Left lobe of liver (tissue), 2 donors: ENCODE measurements at places on chromosomes 16 and 17.

DNA sequence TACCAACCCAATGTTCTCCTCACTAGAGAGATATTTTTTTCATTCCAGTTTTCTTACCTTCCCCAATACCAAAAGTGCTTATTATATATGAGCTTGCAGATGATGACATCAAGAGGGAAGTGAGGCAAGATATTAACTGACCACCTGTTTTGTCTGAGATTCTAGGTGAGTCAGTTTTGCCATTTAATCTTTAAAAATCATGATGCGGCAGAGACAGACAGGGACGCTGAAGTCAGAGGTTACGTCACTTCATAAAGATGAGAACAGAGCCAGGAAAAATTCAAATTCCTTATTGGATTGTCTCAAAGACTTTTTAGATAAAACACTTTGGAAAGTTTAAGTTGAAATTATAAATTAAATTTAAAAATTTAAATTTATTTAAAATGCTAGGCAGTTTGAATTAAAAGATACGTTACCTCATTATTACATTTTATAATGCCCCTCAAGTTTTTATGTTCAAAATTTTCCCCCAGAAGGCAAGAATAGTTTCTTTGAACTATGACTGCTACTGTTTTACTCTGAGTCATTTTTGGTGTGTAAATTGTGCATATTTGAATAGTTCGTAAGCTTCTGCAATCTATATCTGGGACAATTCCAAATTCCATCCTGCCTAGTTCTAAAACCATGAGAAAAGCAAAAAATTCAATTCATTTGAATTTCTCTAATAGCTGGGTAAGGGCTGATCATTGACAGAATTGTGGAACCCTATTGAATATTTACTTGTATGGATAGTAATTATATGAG, 839.6 kb upstream of the GOT2 start:
- DNase-seq: no peak

DNA sequence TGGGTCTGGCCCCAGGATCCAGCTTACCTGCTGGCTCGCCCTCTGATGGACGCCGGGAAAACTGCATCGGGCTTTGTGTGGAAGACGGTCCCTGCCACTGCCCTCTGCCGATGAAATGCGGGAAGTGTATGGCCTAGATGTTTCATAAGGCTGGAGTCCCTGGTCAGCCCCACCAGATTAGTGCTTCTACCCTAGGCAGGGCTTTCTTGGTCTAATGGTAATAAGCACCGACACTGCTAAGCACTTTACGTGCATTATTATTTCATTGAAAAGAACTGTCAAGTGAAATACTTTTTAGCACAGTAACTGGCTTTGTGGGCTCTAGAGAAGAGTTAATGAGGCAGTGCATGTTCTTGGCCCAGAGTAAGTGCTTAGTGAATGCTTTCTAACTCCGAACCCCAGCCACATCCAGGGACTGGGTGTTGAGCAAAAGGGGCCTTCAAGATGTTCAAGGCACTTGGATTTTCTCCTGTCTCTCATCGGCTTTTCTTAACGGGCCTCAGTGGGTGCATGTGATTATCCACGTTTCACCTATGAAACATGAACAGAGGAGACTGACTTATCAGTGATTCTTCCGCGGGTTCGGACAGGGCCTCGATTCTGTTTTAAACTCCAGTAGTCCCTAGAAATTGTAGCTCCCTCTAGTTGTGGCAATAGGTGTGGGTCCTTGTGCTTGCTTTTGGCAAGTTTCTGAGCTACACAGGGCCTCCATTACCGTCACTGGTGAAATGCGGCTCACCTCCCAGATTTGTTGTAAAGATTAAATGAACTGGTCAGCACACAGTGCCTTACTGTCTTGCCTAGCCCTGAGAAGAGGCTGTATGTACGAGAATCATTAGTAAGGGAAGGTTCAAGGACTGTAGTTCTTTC, 6.6 kb downstream of the TRAF4 start:
- peak; percentile 91 for DNase-seq

DNA sequence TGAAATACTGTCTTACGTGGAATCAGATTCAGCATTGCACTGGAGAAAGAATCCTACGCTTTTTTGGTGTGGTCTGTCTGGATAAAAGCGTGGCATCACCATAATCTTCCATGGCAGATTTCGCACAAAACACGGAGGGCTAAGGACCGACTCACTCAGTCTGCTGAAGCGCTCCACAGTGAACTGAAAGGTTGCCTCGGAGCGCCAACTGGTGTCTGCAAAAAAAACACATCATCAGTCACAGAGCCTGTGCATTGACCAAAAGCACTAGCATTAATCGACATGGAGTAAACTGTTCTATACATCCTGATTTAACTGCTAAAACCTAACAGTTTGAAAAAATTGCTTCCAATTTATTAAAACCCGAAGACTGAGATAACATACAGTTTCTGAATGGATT, 40.5 kb downstream of the USP7 start:
- DNase-seq: no peak

DNA sequence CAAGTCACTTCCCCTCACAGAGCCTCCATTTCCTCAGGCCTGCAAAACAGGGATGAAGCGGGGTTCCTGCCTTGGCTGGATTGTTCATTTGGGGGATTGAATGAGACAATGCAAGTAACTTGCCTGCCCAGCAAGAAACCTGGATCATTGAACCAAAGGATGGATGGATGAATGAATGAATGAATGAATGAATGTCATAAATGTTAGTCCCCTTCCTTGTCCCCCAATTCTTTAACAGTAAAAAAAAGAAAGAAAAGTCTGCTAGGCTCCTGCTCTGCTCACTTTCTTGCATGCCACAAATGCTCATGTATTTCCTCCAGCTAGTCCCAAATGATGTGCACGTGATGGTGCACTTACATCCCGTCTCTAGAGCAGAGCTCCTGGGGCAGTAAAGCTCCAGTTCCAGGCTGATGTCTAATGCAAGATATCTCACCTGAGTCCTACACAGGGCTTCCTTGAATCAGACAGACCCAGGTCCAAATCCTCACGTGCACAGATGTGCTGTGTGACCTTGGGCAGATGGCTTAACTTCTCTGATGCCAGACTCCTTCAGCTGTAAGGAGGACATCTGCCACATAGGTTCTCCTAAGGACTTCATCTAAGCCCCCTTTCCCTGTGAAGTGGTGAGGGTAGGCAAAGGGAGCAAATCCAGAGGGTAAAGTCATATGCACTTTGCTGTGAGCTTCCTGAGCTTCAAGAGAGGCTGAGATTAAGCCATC, 45.5 kb downstream of the C16orf82 start:
- no peak for DNase-seq

- no peak for DNase-seq
Measured at GRCh38 chr16:56547120-56547948, 17.5 kb upstream of the MT4 start.

DNA sequence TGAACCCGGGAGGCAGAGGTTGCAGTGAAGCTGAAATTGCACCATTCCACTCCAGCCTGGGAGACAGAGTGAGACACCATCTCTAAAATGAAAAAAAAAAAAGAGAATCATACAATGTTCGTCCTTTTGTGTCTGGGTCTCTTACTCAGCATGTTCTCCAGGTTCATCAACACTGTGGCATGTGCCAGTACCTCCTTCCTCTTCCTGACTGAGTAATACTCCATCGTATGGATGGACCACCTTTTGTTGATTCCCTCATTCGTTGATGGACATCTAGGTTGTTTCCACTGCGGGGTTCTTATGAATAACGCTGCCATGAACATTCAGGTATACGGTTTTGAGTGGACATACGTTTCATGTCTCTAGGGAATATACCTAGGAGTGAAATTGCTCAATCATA, 4.1 kb upstream of the HS3ST6 start:
- DNase-seq: no peak

GRCh38 chr17:12927541-12928425, 90.0 kb downstream of the ELAC2 start:
- no peak for DNase-seq

GRCh38 chr17:69743091-69743490, 328.6 kb downstream of the MAP2K6 start:
- no peak for DNase-seq

DNA sequence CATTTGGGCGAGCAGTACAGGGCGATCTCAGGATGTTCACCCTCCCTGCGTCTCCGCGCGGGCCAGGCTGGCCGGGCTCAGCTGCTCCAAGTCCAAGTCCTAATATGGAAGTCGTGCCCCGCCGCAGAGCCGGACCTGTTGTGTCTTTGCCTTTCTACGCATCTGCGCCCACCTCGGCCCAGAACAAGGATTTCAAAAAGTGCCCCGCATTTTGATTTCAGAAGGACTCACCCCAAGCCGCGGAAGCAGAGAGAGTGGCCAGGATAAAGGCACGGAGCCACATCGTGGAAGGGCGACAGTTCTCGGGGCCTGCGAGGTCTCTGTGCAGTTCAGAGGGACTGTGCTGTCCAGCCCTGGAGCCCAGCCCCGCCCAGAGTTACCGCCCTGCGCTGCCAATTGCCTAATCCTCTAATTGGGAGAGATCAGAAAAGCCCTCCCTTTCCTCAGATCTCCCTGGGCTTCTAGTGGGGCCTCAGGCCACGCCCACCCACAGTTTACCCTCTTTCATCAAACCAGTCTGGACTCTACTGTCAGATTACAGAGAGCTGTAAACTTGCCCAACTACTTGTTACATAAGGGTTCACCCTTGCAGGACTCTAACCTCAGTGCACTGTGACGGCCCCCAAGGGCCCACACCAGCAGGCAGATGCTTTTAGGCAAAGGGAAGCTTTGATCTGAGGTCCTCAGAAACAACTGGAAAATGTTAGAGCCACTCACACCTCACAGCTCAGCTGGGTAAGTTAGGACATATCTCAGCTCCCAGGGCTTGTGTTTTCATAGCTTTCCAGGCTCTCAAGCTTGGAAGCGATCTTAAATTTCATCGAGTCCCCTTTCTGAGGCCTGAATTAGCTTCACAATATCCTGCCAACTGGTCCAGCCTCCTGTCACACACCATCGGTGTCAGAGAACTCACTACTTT, at the start of gene CES1:
Gene CES1, minus strand, starts transcription at position 324 of the 919 bp plus-strand sequence. Its CDS starts 41 bp downstream, at position 283.
- DNase-seq: peak; percentile 97

DNA sequence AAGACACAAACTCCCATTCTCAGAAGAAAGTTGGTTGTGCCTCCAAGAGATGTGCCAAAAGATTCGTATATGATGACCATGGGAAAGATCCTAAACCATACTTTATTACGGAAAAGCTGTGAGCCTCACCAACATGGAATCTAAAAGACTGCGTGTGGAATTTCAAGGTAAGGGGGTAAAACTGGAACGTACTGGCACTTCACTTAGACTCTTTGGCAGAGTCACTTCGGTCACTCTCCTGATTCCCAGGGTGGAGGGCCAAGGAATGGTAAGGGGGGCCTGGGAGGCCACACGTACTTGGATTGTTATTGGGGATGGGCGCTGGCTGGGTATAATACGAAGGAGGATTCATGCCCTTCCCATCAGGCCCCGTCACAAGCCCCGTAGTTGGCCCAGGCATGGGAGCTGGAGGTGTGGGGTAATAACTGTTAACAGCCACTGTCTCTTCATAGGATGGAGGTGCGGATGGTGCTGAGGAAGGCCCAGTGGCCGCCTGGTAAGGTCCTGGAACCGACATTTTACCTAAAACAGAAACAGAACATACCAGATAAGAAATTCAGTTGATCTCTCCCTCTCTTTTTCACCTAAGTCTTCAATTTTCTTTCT, 30.4 kb downstream of the LITAF start:
- DNase-seq: no peak
